AG20443 (cell line): ENCODE measurements at places on chromosomes 1 and 21.
A peak's percentile ranks its signal among the peaks of the same experiment; 100 is the strongest.

- DNase-seq = no peak
These were observed 69.8 kb upstream of the ATP5PO start for GRCh38 chr21:33985117-33986050.

DNA sequence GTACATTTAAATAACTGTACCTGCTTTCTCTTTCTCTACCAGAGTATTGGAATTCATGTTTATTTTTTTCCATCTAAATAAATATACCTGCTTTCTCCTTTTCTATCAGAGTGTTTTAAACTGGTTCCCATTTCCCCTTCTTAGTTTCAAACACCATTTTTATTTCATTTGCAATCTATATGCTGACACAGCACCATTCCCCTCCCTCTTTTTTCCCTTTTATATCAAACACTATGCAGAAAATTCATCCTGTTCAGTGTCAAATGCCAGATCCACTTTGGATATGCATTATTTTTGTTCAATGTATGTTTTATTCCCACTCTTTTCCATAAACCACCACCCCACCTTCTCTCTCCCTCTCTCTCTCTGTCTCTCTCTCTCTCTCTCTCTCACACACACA is 85.8 kb upstream of the ST6GALNAC5 start:
- no peak for DNase-seq

GRCh38 chr21:46121286-46122221 is 23.6 kb downstream of the COL6A2 start:
- peak; percentile 8 for DNase-seq

DNA sequence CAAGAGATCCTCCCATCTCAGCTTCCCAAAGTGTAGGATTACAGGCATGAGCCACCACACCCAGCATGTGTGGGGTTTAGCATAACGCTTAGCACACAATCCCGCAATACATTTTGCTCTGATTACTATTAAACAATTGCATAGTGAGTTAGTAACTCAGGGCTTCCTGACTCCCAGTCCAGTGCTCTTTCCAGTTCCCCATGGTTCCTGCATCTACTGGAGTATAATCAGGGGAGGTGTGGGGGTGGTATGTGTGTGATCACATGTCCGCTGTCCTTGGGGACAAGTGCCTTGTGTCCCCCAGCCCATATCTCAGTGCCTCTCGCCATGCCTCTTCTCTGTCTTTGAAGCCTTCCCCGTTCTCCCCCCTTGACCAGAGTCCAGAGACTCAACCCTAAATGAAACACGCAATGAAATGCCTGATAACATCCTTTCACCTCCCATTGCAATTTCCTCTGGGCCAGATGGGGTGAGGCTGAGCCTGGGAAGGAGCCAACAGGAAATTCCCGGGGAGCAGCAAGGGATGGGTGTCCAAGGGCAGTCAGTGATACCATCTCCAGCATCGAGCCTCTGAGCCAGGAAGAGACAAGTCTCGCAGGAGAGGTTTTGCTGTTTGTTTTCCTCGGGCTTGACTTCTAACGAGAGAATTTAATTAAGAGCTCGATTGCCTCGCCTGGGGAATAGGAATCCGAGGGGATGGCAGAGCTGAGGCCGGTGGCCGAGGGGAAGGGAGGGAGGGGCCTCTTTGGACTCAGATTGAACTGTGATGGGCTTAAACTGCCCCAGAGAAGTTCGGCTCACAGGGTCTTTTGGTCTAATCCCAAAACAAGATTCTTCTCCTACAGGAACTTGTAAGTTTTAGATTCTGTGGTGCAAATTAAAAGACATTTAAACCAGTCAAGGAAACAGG is 7.7 kb upstream of the HTR1D start:
- DNase-seq = peak; percentile 83

DNA sequence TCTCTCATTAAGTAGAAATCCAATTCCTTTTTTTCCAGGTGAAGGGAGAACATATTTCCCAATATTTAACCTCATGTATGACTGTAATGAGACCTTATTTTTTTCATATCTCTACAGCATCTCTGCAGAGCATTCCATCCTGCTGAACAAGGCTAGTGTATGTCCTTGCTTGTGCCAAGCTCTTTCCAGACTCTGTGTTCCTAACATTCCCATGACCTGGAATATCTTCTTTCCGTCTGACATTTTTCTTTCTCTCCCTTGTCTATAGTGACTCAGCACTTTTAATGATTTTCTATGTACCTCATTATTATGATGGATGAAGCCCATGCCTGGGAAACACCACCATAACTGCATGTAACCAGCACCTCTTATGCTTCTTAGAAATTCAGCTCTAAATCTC is 278.3 kb upstream of the NRIP1 start:
- no peak for DNase-seq

DNA sequence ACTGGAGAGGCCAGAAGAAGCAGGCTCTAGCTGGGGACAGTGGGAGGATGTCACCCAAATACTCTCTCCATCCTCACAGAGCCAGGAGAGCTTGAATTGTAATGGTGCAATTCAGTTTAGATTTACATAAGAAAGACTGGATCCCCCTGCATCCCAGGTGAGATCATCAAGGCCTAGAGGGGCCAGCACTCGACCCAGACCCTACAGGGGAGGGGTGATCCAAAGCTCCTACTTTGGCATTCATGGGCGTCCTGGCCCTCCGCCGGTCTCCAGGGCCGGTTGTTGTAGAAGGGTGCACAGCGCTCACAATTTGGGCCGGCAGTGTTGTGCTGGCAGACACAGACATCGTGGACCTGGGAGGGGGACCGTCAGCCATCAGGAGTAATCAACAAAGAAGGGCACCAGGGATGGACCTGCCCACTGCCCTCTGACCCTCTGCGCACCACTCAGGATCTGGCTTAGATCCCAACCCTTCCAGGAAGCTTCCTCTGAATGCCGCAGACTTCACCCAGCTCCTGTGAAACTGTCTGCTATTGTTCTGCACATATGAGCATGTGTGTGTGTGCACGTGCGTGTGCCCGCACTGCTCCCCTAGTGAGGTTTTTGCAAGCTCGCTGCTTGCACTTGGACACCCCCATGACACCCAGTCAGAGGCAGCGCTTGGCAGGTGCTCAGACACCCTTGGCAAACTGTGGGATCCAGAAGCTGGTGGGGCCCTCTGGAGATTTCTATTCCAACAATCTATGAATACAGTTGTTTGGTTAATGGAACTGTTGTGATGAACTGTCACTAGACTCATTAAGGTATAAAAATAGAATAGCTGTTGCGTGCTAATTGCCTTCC is 21.6 kb downstream of the LAMB3 start:
- DNase-seq = no peak
